Prostate gland (tissue), 2 donors: ENCODE measurements at places on chromosomes 3 and 15.

DNA sequence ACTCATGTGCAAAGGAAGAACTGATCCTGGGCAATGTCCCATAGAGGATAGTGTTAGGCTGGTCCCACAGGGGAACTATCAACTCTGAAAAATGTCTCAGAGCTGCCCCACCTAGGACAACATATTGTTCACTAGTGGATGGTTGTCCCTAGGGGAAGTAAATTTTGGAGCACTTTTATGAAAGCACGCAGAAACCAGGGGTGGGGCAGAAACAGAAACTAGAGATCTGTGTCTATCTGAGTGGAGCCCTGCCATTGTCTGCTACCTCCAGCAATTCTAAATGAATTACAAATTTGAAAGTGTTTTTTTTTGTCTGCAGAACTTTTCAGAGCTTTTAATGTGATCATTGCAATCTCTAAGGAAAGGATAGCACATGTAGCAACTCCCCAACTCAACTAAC lies 357.1 kb upstream of the PROK2 start:
- DNase-seq: no peak

DNA sequence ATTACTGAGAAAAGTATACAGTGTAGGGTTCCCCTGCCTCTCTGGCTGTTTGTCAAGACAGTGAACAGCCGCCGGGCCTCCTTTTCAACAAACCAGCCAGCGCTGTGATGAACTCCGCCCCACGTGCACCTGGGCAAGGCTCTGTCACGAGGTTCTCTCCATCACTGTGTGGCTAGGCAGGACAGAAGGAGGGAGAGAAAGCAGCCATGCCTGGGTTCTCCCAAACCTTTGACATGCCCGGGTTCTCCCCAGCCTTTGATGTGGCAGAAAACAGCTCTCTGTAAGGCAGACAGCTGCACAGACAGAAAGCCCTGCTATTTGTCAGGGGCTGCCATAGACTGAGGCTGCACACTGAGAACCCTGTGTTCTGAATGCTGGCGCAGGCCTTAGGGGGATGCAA lies 101.4 kb upstream of the TRPM1 start:
- DNase-seq: peak; percentile 50

- no peak for DNase-seq
These were observed 189.2 kb downstream of the LPP start for GRCh38 chr3:188342991-188343732.

GRCh38 chr3:59809710-59810444 lies 760.1 kb upstream of the CFAP20DC start:
- DNase-seq: no peak

GRCh38 chr3:189038773-189039745 lies 132.7 kb upstream of the TPRG1 start:
- no peak for DNase-seq
